GM23338 (cell line): ENCODE measurements at places on chromosomes 11 and 22. TPM values are rescaled to one million over a fixed set of nuclear protein-coding genes. Genes with fewer than 3 reads are reported as not detected.

The RAB39A gene
- total RNA-seq = 26.3 and 32.5 TPM in 2 replicates

DNA sequence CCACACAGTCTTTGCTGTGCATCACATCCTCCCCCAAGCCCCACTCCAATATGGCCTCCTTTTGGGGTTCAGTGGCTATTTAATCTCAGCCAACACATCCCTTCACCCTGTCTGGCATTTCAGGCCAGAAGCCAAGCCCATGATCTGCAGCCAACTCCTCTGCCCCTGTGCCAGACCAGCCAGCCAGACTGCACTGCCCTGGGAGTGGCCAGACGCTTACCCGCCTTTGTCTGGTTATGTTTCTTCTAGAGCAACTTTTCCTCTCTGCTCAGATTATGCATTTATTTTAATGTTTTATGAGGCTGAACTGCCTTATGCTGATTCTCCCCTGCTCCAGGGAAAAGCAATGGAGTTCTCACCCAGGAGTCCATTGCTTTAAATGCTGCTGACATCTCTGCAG lies 206.7 kb upstream of the TBCEL start:
- DNase-seq = no peak

GRCh38 chr22:46269564-46269963 lies 1.8 kb downstream of the TTC38 start:
- DNase-seq = no peak

DNA sequence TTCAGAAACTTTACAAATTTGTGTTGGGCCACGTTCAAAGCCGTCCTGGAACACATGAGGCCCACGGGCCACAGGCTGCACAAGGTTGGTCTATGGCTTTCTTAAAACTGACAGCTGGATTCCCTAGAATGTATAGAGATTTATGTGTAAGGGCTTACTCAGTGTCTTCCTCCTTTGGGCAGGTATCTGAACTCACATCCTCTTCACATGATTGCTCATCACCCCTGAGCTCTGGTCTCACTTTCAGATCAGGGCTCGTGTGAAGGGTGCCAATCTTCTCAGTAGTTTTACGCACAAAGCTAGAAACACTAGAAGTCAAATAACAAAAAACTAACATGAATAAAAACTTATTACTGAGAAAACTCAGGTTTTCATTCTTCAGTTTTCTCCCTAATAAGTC lies 27.1 kb downstream of the HPS5 start:
- DNase-seq = no peak

The C11orf86 gene
- total RNA-seq = 0.21 TPM in 1 of 2 replicates, not detected in the other

The INS gene
- total RNA-seq = not detected in 2 replicates
